ENCODE measurements at places on chromosomes 4 and X.

DNA sequence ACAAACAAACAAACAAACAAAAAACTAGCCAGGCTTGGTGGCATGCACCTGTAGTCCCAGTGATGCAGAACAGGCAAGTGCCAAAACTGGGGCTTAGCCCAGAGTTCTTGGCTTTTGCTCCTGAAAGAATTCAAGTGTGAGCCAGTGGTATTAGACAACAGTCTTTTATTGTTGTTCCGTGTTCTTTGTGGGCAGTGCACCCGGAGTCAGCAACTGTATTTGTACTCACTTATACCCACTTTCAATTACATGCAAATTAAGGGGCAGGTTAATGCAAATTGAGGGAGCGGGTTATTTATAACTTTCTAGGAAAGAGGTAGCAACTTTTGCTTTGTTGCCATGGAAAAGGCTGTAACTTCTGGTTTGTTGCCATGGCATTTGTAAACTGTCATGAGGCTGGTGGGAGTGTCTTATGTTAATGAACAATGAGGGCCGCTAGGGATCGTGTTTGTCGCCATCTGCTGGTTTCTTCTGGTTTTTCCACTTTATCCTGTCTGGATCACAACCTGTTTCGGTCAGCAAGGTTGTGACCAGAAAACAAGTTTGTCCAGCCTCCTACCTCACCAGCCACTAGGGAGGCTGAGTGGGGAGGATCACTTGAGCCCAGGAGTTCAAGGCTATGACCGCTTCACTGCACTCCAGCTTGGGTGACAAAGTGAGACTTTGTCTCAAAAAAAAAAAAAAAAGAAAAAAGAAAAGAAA lies 88.8 kb upstream of the ESX1 start:
- peak; percentile 83 for DNase-seq

- DNase-seq: peak; percentile 10
Observed at GRCh38 chr4:108529984-108530905, 90.1 kb upstream of the RPL34 start.

- no peak for DNase-seq
Observed at GRCh38 chrX:23731951-23732350, 11.1 kb downstream of the ACOT9 start.

DNA sequence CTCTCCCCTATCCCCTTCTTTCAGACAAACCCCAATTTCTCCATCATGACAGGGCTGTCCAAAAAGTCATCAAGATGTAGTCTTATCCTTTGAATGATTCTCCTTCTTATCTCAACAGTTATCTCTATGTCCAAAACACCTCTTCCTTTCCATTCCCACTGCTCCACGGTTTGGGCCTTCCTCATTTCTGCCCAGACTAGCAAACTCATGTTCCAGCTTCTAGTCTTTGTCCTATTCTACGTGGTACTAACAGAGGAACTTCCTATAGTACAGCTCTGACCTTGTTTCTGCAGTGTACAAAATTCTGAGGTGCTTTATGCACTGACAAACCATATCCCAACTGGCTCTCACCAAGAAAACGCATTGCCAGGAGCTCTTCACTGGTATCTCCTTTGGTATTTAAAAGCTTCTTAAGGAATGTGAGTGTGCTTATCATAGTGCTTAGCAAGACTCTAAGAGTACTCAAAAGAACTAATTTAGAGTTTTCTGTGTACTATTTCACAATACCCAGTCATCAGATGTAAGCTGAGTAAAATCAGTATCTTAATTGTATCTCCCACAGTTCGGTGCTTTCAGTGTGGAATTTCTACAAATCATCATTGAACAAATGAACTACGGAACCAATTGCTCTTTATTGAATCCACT lies 65.5 kb downstream of the MAML3 start:
- DNase-seq: no peak

- peak; percentile 56 for DNase-seq
Observed at GRCh38 chrX:138756234-138756633, 44.7 kb upstream of the FGF13 start.

DNA sequence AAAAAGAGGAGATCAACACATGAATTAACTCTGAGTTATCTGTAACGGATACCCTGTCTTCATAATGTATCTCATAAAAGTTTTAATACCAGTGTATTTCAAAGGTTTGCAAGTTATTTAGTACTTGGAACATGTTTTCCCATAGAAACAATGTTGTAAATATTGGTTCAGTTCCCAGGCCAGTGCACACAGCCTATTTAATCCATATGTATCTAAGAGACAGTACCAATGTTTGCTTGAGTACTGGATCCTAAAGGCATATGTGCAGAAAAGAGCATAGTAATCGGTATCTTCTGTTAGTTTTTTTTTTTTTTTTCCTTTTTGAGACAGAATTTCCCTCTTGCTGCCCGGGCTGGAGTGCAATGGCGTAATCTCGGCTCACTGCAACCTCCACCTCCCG lies 46.1 kb downstream of the SLIT2 start:
- DNase-seq: no peak

GRCh38 chr4:3729882-3730226 lies 36.3 kb upstream of the ADRA2C start:
- DNase-seq: no peak

GRCh38 chr4:138796761-138797160 lies 218.8 kb upstream of the NOCT start:
- no peak for DNase-seq

GRCh38 chrX:45758319-45758718 lies 557.6 kb upstream of the DIPK2B start:
- DNase-seq: peak; percentile 91

- no peak for DNase-seq
Observed at GRCh38 chr4:7928711-7929110, 10.9 kb downstream of the AFAP1 start.

Measured in fibroblast of mammary gland (primary cell).